ENCODE measurements at places on chromosomes 7 and 10.

- DNase-seq = no peak
Observed at GRCh38 chr10:91805110-91805838, 7.0 kb downstream of the TNKS2 start.

DNA sequence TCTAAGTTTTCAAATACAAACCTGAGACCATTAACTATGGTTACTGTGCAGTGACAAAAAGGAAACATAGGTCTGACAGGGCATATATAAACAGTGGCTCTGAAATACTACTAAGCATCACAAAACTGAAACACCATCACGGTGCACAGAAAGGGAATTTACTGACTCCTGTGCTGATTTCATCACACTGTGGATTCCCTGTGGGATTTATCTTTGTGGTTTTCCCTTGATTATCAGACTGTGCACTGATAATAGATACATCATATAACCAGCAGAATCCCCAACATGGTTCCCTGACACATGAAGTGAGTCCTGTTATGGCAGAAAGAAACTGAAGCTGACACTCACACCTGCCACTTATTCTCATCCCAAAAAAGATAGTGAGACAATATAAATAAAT lies 676.3 kb upstream of the KCND2 start:
- no peak for DNase-seq

DNA sequence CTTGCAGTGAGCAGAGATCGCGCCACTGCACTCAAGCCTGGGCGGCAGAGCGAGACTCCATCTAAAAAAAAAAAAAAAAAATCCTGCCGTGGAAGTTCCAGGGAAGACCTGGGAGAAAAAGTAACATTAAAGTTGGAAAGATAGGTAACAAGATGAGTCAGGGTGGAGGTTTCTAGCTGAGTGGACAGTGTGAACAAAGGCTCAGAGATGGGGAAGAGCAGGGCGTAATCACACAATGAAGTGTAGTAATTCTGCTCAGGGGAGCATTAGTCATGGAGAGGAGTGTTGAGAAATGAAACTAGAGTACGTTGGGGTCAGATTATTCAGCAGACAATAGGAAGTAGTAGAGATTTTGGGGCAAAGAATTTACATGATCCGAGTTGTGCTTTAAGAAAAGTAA lies 21.6 kb upstream of the WASL start:
- DNase-seq = no peak

DNA sequence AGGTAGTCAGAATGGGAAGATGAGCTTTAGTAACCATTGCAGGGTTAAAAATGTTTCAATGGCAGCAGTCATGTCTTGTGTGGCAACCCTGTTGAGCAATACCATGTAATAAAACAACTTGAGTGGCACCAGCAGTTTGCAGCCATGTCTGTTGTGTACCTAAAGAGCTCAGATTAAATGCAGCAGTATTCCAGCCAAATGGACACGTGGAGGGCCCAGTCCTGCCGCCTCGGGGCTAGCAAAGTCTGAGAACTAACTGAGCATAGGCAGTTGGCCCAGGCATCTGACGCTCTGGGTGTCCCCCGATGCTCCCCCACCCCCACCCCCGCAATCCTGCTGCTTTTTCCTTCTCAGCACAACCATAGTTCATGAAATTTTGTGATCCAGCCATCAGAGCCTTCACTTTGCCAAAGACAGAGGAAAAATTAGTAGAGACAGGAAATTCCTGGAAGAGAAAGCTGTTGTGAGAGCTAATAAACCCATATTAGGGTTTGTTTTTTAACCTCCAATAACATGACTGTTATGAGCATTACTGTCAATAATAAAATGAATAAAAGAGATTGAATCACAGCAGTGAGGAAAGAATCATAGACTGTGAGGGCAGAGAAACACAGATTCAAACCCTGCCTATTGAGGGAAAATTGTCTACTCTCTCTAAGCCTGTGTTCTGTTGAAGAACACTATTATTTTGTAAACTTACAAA lies 220.6 kb upstream of the RHOBTB1 start:
- peak; percentile 44 for DNase-seq

GRCh38 chr7:122067077-122067476 lies 77.0 kb downstream of the AASS start:
- no peak for DNase-seq

DNA sequence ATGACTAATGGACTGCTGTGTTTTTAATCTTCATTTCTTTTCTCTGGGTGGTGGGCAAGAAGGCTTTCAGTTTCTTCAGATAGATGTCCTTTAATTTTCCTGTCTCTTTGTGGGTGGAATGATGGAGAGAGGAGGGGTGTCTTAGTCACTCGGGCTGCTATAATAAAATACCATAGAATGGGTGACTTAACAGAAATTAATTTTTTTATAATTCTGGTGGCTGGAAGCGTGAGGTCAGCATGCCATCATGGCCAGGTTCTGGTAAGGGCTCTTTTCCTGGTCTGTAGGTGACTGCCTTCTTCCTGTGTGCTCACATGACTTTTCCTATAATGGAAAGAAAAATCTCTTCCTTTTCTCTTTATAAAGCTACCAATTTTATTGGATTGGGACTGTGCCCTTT lies 6.3 kb downstream of the RSBN1L start:
- DNase-seq = no peak

DNA sequence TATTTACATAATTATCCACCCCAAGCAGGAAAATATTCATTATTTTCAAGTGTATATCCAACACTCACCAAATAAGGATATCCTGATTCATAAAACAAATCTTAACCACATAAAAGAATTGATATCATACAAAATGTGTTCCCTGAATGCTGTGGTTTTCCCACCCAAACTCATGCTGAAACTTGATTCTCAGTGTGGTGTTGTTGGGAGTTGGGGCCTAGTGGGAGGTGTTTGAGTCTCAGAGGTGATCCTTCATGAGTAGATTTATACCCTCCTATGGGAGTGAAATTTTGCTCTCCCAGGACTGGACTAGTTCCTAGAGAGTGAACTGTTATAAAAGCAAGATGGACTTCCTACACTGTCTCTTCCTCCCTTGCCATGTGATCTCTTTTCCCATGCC lies 1028.3 kb downstream of the SORCS1 start:
- DNase-seq = no peak

DNA sequence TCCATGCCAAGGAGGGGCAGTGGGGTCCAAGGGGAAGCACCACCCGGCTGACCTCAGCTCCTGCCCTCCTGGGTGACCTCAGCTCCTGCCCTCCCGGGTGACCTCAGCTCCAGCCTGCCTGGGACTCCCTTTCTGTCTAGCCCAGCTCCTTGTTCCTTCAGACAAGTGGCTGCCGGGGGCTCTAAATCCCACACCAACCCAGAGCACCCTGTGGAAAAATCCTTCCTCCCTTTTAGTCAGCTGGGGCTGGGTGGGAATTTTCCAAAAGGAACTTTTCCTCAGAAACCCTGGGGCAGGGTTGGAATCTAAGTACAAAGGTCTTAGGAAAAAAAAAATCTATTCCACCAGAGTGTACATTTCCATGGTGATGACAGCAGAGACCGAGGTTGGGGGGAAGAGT lies 36.3 kb downstream of the AKR1B1 start:
- DNase-seq = no peak

DNA sequence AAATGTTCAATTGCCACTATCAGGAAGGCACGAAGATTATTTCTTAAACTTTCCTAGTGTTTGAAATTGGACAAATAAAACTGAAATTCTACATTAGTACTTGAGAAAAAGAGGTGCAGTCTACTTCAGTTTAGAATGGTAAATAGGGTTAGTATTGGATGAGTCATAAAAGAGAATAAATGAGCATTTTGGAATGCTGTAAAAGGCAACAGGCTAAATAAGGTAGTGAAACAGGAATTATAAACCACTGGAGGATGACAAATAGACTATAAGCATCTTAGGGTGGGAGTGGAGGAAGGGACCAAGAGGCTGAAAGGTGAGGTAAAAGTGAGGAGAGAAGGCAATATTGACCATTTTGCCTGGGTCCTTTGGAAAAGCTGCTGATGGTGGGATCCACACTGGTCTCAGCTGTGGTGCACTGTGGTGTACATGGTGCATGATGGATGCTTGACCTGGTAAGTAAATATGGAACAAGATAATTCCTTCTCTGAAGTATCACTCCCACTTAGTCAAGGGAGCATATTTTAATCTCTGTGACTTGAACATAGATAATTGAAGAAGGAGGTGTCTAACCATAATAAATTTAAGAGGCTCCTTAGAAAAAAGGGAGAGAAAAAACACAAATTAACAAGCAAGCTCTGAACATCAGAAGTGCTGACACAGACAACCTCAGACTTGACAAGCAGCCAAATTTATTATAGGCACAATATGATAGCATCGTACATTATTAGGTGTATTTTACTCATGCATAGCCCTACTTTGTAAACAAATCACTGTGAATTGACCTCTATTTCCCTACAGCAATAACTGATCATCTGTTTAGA lies 76.4 kb upstream of the SCIN start:
- no peak for DNase-seq

- DNase-seq = no peak
Observed at GRCh38 chr10:133405844-133406527, 12.0 kb downstream of the MTG1 start.

- DNase-seq = no peak
Observed at GRCh38 chr10:12690525-12691126, 310.9 kb downstream of the CCDC3 start.

GRCh38 chr7:17401791-17402627 lies 103.6 kb downstream of the AHR start:
- DNase-seq = no peak

DNA sequence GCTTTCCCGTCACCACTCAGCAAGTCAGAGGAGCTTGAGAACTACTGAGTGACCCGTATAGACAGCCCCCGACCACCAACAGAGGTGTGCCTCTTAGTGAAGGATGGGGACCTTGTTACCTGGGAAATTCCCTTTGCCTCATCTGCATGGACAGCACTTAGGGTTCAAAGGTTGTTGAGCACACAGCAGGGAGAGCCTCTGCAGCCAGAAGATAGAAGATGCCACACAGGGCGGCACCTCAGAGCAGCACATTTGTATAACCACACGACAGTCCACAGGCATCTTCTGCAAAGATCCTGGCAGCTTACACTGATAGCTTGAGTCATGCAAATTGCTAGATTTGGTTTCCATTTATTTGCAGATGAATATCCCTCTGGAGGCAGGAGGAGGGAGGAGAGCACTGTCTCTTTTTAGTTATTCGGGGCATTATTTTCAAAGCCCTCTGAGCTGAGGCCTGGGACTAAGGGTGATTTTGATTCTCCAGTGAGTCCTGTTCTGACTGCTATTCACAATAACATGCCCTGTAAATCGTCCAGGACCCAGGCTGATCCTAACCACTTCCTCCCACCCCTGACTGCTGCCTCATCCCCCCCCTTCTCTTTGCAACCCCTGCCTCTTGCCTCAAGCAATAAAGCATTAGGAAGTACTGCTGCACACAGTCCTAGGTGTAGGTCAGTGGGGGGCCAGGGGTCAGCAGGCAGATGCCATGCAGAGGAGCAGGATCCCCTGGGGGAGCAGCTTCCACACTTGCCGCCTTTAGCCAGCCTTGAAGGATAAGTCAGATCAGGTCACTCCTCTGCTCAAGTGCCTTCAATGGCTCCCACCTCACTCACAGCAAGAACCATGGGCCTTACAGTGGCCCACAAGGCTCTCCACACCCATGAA lies 24.6 kb upstream of the INMT start:
- DNase-seq = no peak

GRCh38 chr10:110437351-110437605 lies 60.4 kb upstream of the DUSP5 start:
- no peak for DNase-seq

- DNase-seq = no peak
Observed at GRCh38 chr10:124716369-124716768, 27.8 kb downstream of the FAM53B start.

DNA sequence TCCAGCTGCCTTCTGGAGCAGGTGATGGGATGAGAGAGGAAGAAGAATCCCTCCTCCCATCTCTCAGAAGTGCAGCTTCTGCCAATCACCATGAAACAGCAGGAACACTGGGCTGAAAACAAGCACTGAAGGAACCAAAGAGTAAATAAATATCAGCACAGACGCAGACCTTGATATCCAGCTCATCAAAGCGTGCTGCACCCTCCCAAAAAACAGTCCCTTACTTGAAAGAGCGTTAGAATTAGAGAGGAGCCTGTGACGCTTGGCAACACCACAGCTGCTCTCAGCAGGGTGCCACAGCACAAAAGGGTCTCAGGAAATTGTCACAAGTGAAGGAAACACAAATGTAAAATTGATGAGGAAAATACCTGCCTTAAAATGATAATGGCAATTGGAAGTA lies 39.5 kb downstream of the KLF6 start:
- no peak for DNase-seq

GRCh38 chr10:34537629-34538231 lies 277.4 kb downstream of the PARD3 start:
- DNase-seq = no peak

- no peak for DNase-seq
Observed at GRCh38 chr7:65382452-65382851, 8.8 kb downstream of the ZNF92 start.

DNA sequence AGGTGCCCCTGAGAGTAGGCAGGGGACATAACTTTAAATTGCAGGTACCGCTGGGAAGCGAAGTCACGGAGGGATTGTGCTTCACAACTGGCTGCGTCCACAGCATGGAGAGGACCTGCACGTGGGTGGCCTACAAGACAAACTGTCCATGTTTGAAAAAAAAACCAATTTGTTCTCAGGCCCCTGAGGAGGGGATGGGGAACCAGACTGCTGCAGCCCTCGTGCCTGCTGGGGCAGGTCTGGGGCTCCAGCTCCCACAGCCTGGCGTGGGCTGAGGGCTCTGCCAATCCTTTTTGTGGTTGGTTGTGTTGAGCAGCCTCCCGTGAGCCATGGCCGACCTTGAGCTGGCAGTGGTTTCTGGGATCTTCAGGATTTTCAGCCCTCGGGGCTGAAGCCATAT lies 9.7 kb downstream of the SFRP5 start:
- no peak for DNase-seq

- no peak for DNase-seq
Observed at GRCh38 chr10:110778211-110778610, 93.5 kb upstream of the PDCD4 start.

GRCh38 chr7:98810153-98810802 lies 59.5 kb downstream of the TMEM130 start:
- no peak for DNase-seq

- no peak for DNase-seq
Observed at GRCh38 chr10:48480397-48481374, 124.2 kb downstream of the ARHGAP22 start.

DNA sequence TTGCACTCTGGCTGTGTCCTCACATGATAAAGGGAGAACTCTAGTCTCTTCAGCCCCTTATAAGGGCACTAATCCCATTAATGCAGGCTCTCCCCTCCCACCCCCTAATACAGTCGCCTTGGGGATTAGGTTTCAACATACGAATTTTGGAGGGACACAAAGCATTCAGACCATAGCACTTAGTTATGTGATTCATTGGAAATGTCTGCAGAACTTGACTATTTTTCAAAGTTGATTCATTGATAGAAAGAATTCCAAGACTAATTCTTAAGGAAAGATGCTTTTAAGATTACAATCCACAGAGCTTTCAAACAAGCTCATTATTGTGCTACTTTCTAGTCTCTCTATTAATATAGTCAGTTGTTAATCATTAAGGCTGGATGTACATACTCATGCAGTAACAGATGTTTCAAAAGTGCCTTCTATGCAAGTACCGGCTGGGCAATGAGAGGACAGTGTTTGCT lies 85.3 kb upstream of the RPA3 start:
- DNase-seq = no peak

GRCh38 chr7:102097601-102098161 lies 189.0 kb upstream of the SH2B2 start:
- DNase-seq = no peak
